ENCODE measurements at places on chromosomes 1 and 21.

- DNase-seq = no peak
Observed at GRCh38 chr1:92701147-92701546, 83.8 kb downstream of the EVI5 start.

- no peak for DNase-seq
Observed at GRCh38 chr1:209265301-209265700, 318.2 kb upstream of the CAMK1G start.

DNA sequence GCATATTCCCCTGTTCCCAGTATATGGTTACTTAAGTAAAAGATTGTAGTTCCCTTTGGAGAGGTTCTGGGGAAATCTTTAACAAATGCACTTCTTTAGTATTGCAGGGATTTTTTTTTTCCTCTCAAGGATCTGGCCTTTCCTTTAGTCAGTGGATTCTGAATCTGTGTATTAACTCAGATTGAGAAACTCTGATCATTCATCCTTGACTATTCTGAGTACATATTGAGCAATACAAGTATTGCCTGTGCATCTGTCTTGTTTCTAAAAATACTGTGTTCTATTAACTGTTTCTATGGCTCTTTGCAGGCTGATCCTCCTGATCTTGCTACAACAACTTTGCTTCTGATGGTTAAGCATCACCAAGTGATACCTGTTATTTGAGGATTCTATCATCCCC lies 67.8 kb upstream of the FGGY start:
- DNase-seq = peak; percentile 65

DNA sequence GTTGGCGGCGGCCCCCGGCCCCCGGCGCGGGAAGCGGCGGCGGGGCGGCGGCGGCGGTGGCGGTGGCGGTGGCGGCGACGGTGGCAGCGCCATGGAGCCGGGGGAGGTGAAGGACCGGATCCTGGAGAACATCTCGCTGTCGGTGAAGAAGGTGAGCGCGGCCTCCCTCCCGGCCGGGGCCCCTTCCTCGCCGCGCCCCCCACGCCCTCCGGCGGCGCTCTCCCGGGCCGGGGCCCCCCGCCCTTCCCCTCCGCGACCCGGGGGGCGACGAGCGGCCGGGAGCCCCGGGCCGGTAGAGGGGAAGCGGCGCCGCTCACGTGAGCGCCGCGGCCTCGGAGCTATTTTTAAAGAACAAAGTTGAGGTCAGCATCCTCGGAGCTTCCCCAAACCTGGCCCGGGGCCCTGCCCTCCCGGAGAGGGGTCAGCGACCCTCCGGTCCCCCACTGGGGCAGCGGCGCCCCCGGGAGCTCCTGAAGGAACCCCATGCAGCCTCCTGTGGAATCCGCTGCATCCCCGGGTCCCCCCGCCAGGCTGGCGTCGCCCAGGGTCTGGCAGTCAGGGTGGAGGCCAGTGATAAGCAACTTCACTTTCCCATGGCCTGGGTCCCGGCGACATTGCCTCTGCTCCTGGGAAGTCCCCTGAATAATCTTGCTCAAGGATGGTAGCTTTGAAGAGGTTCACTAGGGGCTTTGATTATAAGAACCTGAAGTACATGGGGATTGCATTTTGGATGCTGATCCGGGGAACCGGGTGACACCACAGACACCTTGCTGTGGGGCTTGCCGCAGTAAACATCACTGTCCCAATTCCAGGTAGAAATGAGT lies 560 bp downstream of the PLEKHM2 start:
- peak; percentile 66 for DNase-seq

DNA sequence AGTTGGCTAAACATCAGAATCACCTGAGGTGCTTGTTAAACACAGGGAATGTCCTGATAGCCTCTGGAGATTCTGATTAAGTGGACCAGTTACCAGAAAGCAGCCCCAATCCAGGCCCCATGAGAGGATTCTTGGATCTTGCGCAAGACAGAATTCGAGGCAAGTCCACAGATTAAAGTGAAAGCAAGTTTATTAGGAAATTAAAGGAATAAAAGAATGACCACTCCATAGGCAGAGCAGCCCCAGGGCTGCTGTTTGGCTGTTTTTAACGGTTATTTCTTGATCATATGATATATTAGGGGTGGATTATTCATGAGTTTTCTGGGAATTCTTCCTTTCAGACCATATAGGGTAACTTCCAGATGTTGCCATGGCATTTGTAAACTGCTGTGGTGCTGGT lies 176.2 kb downstream of the ROR1 start:
- no peak for DNase-seq

DNA sequence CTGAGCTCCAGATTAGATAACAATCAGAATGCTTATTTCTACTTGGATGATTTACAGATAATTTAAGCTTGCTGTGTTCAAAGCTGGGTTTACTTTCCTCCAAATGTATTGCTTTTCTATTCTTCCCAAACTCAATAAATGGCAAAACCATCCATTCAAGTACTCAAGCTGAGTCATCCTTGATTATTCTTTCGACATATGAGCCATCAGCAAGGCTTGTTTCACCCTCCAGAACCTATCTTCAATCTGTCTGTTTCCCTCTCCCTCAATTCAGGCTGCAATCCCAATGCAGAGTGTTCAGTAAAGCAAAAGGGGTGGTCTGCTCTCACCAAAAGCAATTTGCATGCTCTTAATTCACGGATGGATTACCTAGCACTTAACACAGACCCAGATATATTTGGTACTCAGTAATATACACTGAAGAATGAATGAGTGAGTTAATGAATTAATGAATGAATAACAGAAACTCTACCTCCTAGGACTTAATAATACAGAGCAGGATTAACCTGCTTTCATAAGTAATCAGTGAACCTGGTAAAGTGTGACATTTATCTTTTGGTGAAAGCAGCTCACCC lies 41.9 kb downstream of the DDR2 start:
- no peak for DNase-seq

DNA sequence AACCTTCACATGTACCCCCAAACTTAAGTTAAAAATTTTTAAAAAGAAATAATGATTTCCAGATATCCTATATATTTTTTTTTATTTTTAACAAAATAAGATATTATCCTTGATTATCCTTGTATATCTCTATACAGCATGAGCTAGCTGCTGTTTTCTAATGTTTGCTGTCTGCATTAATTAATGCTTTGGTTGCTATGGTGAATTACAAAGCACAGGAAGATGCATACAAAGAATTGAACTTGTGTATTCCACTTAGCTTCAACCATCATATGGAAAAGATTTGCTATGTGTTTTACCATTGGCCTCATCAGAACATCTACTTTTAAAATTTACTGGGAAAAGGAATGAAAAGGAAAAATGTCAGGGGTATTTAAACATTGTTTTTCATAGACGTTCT lies 35.4 kb downstream of the VPS45 start:
- no peak for DNase-seq

GRCh38 chr1:47616036-47616435 lies 178.2 kb downstream of the FOXD2 start:
- DNase-seq = no peak

DNA sequence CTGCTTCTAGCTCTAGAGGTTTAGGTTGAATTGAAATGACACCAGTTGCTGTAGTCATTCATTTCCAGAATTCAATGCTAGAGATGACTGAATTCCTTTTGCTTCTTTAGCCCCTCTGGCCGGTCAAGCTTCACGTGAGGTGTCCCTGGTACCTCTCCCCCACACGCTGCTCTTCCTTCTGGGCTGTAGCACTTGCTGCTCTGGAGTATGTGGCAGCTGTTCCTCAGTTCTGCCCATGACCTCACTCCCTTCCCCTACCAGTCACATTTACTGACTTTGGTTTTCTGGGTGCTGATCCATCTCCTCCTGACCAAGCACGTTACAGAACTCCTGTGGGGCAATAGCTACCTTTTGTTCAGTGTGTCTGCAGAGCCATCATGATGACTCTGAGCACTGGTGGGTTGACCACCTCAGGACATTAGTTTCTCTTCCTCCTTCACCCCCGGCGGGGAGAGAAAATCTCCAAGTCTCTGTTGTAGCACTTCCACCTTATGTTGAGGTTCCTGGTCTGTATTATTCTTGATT lies 128.1 kb downstream of the HHAT start:
- DNase-seq = peak; percentile 57

DNA sequence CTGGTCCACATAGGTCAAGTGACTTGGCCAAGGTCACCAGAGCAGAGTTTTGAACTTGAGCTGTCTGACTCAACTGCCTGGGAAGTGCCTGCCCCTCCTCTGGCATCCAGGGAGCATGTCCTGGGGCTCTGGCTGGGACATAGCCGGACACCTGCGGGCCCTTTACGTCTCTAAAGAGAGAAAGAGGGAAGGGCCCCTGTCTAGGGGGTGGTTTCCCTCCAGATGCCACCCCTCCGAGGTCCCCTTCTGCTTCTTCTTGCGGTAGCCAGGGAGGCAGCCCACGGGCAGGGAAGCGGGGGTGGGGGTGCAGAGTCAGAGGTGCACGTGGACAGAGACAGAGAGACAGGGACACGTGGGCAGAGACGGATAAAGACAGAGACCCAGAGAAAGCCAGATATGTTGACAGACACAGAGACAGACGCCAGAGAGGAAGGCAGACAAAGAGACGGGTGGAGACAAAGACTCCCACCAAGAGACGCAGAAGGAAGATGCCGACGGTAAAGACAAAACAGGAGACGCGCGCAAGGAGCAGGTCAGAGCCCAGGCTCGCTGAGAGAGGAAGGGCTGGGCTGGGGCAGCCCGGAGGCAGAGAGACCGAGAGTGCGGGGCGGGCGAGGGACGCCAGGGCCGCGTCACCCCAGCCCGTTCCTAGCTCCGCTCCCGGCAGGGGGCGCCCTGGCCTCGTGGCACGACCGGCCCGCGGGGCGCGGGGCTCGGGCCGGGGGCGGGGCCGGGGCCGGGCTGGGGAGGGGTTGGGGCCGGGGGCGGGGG lies 458 bp upstream of the ALPL start:
- DNase-seq = peak; percentile 79

GRCh38 chr1:31788825-31789256 lies 24.7 kb upstream of the ADGRB2 start:
- no peak for DNase-seq

- DNase-seq = peak; percentile 50
Observed at GRCh38 chr1:180188091-180188506, 33.4 kb downstream of the QSOX1 start.

- peak; percentile 1 for DNase-seq
Observed at GRCh38 chr1:12851779-12852178, 3.3 kb upstream of the HNRNPCL1 start.

- peak; percentile 24 for DNase-seq
Observed at GRCh38 chr1:18907917-18908845, 5.8 kb upstream of the ALDH4A1 start.

- no peak for DNase-seq
Observed at GRCh38 chr1:186435336-186435735, 25.6 kb downstream of the PDC start.

DNA sequence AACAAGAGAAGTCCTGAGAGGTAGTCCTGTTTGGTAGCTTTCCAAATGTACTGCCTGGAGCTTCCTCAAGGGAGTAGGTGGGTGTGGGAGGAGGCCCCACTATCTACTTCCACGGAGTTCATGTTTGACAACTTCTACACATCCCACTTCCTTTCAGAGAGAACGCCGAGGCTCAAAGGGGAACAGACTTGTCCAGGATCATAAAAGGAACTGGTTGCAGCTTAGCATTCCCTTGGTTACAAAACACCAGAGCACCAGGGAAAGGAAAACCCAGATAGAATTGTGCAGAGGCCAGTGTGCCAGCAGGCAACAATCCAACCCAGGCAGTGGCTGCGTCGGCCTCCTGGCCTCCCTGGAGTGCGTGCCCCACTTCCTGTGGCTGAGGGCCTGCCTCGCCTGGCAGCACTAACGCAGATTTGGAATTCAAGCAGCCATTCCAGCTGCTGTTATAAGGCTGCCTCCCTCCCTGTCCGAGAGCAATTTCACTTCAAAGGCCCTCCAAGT lies 4.2 kb upstream of the RAP1GAP start:
- peak; percentile 62 for DNase-seq

DNA sequence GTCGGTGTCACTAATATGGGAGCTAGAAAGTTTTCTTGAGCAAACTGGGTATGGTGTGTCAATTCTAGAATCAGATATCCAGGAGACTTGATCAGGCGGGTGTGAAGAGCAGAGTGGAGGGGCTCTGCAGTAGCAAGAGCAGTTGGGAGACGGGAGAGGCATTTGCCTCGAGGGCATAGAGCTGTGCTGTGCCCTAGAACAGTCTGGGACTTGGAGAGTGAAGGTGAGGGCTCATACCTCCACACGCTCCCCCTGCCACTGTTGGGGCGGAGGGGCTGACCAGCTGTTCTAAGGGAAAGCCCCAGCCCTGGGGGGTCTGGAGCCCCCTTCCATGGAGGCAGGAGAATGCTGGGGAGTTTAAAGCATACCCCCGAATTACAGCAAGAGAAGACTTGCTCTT lies 33.8 kb downstream of the SIM2 start:
- no peak for DNase-seq

- no peak for DNase-seq
Observed at GRCh38 chr1:150142083-150142482, 7.6 kb upstream of the PLEKHO1 start.

- no peak for DNase-seq
Observed at GRCh38 chr1:208088319-208088718, 155.9 kb downstream of the PLXNA2 start.

- DNase-seq = no peak
Observed at GRCh38 chr1:21868941-21869454, 56.9 kb downstream of the LDLRAD2 start.

DNA sequence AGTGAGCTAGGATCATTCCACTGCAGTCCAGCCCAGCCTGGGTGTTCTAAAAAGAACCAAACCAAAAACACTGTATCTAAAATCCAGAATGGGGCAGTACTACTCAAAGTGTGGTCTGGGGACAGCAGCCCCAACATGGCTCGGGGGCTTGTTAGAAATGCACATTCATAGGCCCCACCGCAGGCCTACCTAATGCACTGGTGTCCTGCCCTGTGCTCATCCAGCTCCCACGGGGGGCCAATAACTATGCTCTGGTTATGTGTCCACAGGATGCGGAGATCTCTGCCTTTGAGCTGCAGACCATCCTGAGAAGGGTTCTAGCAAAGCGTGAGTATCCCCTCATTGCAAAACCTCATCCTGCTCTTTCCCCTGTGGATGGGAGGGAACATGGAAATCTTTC lies 51.5 kb downstream of the CAPN2 start:
- DNase-seq = no peak

GRCh38 chr1:153880024-153880423 lies 42.7 kb downstream of the GATAD2B start:
- no peak for DNase-seq

DNA sequence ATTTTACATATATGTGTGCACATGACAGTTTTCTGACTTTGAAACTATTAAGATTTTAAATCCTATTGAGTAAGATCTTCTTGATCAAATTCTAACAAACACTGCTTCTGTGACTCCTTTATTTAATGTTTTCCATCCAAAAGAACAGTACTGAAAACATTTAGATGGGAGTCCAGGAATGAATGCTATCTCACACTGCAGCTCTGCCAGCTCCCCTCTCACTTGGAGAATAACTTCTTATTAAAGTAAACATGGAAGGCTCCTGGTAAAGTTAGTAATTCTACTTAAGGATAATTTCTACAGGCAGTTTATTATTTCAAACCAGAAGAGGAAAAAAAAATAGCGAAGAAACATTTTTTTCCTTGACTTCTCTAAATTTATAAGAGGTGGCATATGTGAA lies 349.1 kb downstream of the DPYD start:
- no peak for DNase-seq

GRCh38 chr21:42572906-42573495 lies 59.3 kb downstream of the SLC37A1 start:
- DNase-seq = no peak

GRCh38 chr1:97654876-97655585 lies 265.8 kb downstream of the DPYD start:
- peak; percentile 12 for DNase-seq

- no peak for DNase-seq
Observed at GRCh38 chr1:206738370-206739366, 31.9 kb upstream of the IL19 start.

- DNase-seq = peak; percentile 66
Observed at GRCh38 chr1:200971955-200972711, 51.4 kb downstream of the KIF21B start.

- DNase-seq = peak; percentile 52
Observed at GRCh38 chr1:211378844-211379243, 52.2 kb downstream of the TRAF5 start.
